ENCODE measurements at places on chromosomes 13 and 19.

DNA sequence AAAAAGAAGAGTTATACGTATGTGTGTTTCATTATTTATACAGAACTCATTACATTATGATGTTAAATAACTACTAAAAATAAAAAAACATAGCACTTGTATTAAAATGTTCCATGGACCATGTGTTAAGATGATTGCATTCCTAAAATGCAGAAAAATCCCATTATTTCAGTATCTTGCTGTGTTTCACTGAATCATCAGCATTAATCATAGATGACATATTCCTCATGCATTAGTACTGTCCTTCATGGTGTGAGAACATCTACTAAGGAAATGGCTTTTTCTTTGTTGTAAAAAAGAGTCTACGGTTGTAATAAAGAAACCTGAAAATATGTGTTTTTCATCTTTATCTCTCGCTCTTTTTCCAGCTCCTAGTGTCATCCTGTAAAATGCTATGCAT, 416.5 kb downstream of the FGF14 start:
- no peak for DNase-seq

DNA sequence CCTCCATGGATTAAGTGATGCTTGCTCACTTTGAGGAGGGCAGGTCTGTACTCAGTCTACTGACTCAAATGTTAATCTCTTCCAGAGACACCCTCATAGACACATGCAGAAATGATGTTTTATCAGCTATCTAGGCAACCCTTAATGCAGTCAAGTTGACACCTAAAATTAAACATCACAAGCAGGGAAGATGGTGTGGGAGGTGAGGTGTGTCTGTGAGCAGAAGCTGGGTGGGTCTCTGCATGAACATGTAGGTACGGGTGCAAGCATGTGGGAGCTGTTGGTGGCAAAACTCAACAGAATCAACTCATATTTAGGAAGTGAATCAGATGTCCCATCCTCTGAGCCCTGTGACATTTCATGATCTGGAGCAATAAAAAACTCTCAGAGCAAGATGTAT, 249.2 kb upstream of the SGCG start:
- no peak for DNase-seq

- peak; percentile 99 for DNase-seq
These were observed 3.2 kb downstream of the EPOR start for GRCh38 chr19:11380653-11381537.

- no peak for DNase-seq
These were observed 1386.1 kb downstream of the SLITRK5 start for GRCh38 chr13:89057274-89057673.

DNA sequence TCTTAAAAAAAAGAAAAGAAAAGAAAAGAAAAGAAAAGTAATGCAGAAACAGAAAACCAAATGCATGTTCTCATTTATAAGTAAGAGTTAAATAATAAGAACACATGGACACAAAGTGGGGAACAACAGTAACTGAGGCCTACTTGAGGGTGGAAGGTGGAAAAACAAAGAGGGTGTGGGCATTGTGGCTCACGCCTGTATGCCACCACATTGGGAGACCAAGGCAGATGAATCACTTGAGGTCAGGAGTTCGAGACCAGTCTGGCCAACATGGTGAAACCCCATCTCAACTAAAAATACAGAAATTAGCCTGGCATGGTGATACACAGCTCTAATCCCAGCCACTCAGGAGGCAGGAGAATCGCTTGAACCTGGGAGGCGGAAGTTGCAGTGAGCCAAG, 8.1 kb downstream of the ZNF708 start:
- no peak for DNase-seq

DNA sequence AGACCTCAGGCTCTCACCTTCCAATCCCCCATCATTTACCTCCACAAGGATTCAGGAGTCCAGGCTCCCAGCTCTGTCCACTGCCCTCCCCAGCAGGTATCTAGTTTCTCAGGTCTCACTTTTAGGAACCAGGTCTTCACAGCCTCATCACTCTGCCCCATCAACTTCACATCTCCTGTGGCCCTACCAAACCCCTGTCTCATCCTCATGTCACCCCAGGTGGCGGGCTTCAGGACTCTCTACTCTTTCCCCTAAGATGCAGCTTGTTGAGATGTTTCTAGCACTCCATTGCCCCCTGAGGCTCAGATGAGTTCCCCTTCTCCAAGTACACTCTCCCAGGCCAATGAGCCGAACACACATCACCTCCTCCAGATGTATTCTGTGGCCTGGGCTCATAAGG, 1.5 kb downstream of the PPFIA3 start:
- DNase-seq: no peak

DNA sequence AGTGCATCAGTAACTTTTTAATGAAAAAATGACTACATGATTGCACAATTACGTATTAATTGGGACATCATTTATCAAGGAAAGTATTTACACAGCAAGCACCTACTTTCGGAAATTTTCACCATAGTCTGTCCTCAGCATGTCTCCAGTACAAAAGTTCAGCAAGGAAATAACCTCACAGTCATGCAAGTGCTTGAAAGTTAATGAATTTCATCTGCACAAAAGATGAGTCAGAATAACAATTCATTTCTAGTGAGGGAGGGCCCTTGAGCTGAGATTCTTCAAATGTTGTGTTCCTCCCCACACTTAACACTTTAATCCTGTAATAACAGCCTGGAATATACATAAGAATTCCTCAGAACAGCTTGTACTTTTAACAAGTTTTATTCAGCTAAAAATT, 49.0 kb upstream of the OXGR1 start:
- no peak for DNase-seq

DNA sequence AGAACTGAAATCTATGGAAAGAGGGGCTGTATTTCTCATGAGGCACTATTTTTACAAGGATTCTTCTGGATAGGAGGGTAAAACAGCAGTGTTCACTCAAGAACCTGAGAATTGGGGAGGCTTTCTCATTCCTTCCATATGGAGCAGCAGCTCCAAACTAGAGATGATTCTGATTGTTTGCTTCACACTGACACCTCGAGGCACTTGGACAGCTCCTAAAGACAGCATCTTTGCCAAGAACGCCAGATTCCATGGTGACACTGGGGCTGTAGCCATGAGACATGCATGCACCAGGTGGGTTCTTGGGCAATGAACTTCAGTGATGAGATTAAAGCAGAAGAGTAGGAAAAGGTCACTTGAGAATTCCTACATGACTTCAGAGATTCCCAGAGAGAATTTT, 361.5 kb upstream of the HTR2A start:
- DNase-seq: no peak

DNA sequence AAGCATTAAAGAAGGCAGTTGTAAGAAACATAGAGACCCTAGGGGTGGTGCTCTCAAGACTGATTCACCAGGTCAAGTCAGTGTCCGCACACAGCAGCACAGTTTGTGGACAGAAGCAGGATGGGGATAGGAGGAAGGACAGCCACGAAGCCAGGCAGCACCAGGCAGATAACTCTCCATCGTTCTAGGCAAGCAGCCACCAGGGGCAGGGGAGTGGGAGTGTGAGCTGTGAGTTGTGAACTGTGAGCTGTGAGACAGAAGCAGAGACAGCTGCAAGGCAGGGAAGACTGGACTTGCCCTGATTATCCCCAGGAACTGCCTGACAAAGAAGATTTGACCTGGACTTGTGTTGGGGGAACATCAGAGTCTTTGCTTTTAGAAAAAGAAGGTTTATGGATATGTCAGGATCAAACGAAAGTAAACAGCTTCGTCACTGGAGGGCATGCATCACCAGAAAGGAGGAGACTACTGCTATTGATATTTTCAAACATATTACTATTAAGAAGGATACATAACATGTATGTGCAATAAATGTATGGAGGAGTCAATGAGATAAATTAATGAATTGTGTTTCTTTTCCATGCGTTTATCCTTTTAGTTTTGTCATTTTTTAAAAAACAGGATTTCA, 286.1 kb downstream of the IRS2 start:
- DNase-seq: no peak

GRCh38 chr19:48367855-48368254, 3.7 kb downstream of the SYNGR4 start:
- no peak for DNase-seq

DNA sequence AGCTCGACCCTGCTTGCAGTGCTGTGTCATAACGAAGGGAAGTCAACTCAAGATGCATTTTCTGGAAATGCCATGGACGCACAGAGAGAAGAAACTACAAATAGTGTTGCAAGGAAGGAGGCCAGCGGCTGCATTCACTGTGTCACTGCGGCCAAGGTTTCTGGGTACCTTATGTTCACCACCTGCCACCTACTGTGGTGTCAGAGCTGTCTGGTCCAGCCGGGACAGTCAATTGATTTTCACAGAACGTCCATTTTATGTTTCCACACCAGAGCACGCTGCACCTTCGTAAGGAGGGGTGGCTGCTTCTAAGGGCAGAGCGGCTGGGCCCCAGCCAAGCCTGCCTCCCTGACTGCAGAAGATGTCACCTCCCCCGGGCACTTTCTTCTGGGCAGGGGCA, 17.7 kb downstream of the TSHZ3 start:
- DNase-seq: no peak

GRCh38 chr13:48731957-48732569, 78.3 kb downstream of the CYSLTR2 start:
- no peak for DNase-seq

- no peak for DNase-seq
These were observed 463.7 kb upstream of the SGCG start for GRCh38 chr13:22717036-22717435.

GRCh38 chr19:8484331-8484894, 18.0 kb downstream of the PRAM1 start:
- DNase-seq: no peak

- DNase-seq: no peak
These were observed 3.1 kb downstream of the CARS2 start for GRCh38 chr13:110702591-110703526.

DNA sequence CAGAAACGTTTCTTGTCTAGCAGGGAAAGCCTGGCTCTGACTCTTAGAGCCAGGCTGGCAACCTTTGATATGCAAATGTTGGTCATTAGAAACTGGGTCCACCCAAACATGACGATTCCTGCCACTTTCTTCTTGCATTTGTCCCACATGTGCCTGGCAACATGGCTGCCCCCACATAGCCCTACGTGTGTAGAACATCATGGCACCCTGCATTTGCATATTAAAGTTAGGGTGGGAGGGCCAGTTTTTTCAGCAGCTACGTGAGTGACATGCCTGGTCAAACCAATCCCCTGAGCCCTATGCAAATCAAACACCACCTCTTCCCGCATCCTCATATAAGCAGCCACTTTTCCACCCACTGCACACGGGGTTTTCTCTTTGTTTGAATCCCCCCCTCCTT, 95.0 kb downstream of the LIG4 start:
- no peak for DNase-seq

DNA sequence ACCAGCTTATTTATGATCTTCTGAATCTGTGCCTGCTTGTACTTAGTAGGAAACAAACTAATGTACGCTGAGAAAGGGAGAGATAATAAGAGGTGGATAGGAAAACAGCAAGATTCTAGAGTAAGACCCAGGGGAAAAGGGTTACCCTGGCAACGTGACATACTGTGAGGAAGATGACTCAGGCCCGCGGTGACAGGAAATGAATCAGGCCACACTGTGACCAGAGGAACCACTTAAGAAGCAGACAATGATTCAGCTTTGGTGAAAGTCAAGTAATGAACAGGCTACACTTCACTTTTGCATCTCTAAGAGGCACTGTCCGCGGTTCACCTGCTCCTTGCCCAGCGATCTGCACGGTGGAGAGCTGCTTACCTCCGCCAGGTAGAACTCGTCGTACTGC, 158.2 kb downstream of the NALCN start:
- no peak for DNase-seq

GRCh38 chr19:5587661-5588060, 19.9 kb upstream of the TINCR start:
- no peak for DNase-seq

Measured in D721Med (cell line).